Lower leg skin (tissue), 4 donors: ENCODE measurements at places on chromosomes 7 and 10. TPM values are rescaled to one million over a fixed set of nuclear protein-coding genes. Genes with fewer than 3 reads are reported as not detected.

Gene ICA1
- total RNA-seq = 33.6 TPM

- DNase-seq = no peak
These were observed 135.7 kb upstream of the RNF32 start for GRCh38 chr7:156504687-156505545.

Gene APBB1IP
- 2.0 TPM for total RNA-seq

DNA sequence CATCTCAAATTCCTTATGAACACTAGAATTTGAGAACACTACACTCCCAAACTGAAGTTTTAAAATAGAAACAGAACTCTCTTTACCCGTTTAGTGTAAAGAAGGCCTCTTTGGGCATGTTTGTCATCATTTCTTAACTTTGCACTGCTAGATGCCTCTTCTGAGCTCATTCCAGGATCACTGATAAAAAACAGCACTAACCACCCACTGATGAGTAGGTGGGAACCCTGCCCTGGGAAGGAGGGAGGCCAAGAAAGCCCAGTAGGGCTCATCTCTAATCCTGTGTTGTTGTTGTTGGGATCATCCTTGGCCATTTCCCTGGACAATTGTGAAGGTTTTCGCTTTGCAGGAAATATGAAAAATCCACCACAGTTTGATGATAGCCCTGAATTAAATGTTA lies 68.2 kb downstream of the CUBN start:
- DNase-seq = no peak

DNA sequence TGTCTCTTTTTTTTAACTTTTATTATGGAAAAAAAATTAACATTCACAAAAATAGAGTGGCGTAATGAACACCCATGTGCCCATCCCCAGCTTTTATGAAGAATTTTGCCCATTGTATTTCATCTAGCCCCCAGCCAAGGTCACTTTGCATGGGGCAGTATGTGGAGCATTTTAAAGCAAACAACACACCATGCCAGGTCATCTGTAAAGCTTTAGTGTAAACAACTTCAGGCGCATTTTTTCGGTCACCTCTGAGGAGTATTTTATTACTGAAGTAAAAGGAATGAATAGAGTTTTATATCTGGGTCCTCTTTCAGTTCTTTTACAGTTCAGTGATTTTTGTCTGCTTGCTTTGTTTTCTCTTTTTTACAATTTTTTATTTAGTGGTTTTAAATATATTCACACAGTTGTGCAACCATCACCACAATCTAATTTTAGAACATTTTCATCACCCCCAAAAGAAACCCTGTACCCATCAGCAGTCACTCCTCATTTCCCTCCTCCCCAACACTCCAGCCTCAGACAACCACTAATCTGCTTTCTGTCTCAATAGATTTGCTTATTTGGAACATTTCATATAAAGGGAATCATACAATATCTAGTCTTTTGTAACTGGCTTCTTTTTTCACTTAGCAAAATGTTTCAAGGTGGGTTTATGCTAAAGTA lies 87.9 kb downstream of the SLC37A3 start:
- peak; percentile 39 for DNase-seq
